Stimulated activated CD4-positive, alpha-beta T cell treated with anti-CD3 and anti-CD28 coated beads, Interleukin-1b, Interleukin-23, amount 100 ng/mL, for 1 hour (primary cell): ENCODE measurements at places on chromosomes 4 and X.

DNA sequence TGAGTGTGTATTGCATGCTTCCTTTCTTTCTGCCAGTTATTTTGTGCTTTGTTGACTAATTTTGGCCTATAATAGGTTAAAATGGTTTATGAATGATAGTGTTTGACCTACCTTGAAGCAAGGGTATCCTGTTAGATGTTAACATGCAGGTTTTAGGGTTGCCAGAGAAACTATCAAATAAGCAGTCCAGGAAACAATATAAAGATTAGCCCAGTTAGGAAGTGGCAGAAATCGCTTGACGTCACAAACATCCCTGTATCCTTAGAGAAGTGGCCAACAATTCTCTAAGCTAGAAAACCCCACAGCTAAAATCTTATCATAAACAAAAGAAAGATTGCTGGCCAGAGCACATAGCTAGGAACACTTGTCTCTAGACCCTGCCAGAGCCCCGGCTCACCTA lies 3.8 kb downstream of the NAP1L5 start:
- no peak for DNase-seq

DNA sequence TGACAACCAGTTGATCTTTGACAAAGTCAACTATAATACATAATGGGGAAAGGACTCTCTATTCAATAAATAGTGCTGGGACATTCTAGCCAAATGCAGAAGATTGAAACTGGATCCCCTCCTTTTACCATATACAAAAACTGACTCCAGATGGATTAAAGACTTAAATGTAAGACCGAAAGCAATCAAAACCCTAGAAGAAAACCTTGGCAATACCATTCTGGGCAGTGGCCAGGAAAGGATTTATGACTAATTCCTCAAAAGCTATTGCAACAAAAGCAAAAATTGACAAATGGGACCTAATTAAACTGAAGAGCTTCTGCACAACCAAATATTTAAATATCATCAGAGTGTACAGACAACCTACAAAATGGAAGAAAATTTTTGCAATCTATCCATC lies 185.1 kb downstream of the NPNT start:
- no peak for DNase-seq

GRCh38 chrX:119693040-119693995 lies at the start of gene SEPTIN6:
Gene SEPTIN6 (minus strand): TSS chrX:119693168. CDS start chrX:119693105, 63 bp downstream.
- DNase-seq, result peak; percentile 58

DNA sequence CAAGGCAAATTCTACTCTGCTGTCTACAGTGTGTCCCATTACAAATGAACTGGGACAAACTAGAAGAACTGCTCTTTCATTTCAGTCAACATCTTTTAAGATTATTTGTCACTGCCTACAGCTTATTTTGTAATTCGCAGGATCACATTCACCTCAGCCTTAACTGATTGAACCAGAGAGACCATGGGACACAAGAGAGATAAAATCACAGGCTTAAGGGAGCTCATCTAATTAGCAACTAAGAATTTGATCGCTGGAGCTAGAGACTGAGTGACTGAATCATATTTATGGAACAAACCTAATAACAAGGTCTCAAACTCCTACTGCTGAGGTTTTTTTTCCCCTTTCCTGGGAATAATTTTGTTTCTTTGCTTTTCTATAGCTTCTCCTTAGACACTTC lies 898.2 kb downstream of the PCDH18 start:
- DNase-seq, result no peak

DNA sequence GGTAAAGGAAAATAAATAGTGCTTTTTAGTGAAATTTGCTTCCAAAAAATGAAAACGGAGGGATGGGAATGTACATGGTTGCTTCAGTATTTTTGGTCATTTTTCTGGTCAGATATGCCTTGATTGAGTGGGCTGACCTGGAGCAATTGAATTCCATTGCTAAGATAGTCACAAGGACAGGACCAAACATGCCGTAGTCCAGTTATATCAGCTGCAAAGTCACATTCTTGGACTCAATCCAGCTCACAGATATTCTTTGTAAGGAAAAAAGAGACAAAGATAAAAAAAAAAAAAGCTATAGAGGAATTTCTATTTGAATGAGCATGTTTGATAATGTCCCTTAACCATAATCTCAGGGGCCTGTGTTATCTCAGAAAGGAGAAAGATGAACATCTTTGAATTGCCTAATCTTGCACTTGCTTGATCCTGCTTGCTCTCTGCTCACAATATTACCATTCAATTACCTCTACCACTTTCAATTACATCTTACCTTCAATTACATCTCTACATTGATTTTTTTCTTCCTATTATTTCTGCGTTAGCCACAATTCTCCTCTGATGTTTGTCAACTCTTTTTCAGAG lies 75.4 kb upstream of the PACRGL start:
- DNase-seq, result no peak

DNA sequence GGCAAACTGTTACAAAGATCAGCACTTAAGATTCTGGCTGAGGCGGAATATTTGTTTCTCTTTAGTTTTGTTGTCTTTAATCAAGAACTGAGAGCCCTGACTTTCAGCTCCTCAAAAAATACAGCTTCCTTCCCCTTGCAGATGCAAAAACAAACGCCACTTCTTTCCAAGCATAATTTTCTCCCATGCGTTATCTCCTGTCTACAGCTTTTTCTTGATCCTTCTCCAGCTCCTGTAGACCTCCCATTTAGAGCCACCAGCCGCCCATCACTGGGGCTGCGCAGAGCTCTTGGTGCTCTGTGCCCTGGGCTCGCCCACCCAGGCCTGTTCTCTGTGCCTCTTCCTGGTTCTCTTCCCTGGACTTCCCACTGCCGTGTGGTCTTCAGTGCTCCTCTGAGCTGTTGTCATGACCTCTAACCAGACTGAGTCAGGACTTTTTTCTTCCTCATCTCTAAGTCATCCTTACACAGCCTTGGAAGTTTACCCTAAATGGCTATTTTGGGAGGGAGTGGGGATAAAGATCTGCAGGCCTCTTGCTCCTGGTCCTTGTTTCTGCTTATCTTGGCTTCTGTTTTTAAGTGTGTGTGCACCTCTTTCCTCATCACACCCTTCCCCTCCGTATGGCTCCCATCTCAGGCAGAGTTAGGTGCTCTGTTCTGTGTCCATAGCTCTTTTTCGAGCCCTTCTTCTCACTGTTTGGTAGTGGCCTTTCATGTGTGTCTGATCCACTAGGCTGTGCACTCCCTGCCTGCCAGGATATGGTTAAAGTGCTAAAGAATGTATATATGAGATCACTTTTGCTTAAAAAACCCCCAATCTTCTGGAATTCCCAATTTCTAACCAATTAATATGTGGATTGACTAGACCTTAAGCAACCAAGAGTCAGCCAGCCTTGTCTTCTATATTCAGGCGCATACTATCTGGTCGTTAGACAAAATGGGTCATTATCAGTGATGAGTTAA lies 122.5 kb downstream of the PTTG2 start:
- DNase-seq, result no peak
